RPMI7951 (cell line): ENCODE measurements at places on chromosomes 13 and 19.

DNA sequence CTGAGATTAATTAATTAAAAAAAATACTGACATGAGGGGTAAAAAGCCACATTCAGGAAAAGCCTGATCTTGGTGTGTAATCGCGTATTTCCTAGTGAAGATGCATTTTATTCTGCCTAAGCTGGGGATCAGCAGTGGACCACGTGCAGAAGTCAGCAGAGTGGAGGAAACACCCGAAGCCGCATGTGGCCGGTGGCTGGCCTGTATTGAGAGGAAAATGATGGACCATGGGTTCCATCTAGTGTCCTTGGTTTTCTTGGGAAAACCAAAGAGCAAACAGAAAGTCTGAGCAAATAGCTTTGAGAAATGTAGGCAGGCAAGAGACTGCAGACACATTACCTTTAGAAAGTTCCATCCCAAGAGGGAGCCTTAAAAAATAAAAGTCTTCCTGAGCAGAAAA lies 23.7 kb upstream of the SHISA2 start:
- DNase-seq = peak; percentile 25

DNA sequence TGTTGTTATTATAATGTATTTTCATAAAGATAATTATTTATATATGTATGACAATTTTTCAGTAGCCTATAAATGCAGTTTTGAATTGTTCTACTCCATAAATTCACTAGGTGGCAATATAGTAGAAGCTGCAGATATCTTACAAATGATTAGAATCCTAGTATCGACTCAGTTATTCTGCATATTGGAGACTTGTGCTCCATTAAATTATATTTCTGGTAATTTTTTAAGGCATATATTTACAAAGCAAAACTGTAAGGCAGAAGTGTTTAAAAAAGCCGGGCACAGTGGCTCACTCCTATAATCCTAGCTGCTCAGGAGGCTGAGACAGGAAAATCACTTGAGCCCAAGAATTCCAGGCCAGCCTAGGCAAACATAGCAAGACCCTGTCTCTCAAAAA lies 58.7 kb downstream of the DPY19L3 start:
- DNase-seq = peak; percentile 8

DNA sequence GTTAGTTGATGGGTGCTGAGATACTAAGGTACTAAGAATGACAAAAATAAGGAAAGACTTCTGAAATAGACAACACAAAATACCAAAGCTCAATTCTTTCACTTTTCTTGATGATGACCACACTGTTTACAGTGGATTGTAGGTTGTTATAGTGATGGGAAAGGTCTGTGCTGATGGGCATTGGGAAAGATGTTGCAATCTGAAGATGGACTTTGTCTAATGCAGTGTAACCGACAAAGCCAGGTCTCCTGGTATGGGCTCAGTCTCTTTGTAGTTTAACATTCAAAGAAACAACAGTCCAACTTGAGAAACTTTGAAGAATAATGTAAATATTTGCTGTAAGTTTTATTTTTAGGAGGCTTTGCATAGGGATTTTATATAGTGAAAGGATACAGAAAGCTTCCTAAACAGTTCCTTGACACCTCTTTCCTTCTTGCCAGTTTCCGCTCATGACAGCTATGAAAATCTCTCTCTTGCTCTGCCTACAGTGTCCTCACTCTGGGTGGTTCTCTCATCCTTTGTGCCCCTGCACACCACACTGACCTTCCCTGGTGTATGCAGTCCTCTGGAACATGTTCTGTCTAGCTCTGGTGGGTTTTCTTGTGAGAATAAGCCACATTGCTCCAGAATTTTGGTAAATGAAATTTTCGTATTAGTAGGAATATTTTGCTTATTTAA lies 172.2 kb downstream of the KCNRG start:
- no peak for DNase-seq

DNA sequence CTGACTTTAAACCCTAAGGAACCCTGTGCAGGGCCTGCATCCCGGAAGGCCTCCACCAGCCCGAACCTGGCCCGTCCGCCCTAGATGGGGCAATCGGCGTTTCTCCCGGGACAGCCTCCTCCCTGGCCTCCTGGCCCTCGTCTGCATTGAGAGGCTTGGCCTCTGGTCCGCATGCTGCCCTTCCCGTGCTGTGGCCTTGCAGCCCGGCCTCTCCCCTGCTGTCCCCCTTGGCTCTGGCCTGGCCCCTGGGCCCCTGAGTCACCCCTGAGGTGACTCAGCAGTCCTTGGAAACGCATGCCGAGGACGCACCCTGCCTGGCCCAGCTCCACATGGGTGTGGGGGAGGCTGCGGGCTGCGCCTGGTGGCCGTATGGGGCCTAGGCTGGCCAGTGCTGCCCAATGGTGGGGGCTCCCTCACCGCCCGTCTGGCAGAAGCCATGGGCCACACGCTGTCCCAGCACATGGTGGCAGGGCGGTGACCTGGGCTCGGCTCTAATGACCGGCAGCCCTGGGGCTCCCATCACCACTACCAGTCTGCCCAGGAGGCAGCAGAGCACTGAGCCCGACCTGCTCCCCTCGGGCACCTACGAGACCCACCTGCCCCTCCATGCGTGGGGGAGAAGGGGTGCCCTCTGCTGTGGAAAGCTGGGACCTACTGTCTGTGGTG lies 25.7 kb downstream of the SH3GL1 start:
- peak; percentile 98 for DNase-seq

- peak; percentile 4 for DNase-seq
Measured at GRCh38 chr13:94711561-94712286, 621 bp downstream of the SOX21 start.

- DNase-seq = no peak
Measured at GRCh38 chr13:42380420-42381164, 108.6 kb downstream of the AKAP11 start.

DNA sequence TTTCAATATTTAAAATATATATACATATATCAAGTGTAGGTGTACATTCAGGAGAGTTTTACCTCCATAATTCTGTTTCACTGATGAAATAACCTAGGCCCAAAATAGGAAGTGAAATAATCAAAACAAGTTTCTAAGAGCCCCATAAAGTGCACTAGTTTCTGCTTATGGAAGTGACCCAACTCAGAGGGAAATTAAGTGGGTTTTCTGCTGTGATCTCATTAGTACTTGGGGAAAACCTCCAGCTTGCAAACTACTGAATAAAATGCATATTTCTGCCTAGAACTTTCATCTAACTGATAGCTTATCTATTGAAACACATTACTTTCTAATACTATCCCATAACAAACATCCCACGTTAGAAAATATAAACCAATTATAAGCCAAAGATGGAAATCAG lies 45.4 kb upstream of the MIR17HG start:
- no peak for DNase-seq

DNA sequence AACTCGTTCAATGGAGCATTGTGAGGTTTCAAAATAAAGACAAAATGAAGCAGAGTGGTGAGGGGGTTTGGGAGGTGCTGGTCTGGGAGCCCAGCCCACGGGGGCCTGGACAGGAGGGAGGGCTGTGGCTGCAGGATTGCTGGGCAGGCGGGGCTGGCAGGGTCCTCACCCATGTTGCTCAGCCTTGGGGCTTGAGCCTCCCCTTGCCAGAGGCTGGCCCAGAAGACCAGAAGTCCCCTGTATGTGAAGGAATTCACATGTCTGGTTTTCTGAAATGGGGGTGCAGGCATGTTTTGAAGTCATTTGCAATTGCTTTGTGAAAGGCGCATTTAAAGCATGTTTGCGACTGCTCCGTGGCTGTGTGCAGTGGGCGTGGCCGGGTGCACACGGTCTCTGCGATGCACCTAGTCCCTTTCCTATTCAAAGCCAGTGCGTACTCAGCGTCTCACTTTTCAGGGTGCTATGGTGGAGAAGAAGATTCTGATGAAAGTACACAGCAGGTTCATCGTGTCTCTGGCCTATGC lies 2.3 kb downstream of the GRK1 start:
- DNase-seq = no peak
